Kidney tubule cell (primary cell): ENCODE measurements at places on chromosomes 7 and 10.

DNA sequence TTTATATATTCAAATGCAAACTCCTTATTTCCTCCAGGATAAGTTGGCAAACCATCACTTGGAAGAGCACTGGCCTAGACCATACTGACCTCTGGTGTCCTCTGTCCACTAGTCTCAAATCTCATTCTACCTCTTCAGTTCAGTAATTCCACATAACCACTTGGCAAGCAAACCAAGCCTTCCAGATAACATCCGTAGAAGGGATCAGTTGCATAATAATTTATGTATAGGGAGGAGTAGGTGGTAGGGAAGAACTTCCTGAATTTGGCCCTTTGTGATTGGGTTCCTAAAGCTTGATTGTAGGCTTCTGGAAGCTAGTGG is 55.0 kb downstream of the WAC start:
- peak; percentile 34 for DNase-seq

- DNase-seq = peak; percentile 5
Observed at GRCh38 chr10:49359349-49360270, 36.3 kb downstream of the DRGX start.

- no peak for DNase-seq
Observed at GRCh38 chr7:6260291-6261187, 11.9 kb downstream of the CYTH3 start.

- peak; percentile 58 for DNase-seq
Observed at GRCh38 chr10:73159038-73159648, 8.7 kb downstream of the ECD start.

- no peak for DNase-seq
Observed at GRCh38 chr10:70478191-70479164, at the start of gene PALD1. Gene PALD1, plus strand, starts transcription at chr10:70478767. Its CDS starts 47,185 bp downstream, at chr10:70525952.

GRCh38 chr10:125029584-125030242 is 87.8 kb downstream of the ZRANB1 start:
- DNase-seq = peak; percentile 48
